ENCODE measurements at places on chromosomes 12 and 14.

- no peak for DNase-seq
Observed at GRCh38 chr14:22797017-22797917, 18.0 kb downstream of the SLC7A7 start.

DNA sequence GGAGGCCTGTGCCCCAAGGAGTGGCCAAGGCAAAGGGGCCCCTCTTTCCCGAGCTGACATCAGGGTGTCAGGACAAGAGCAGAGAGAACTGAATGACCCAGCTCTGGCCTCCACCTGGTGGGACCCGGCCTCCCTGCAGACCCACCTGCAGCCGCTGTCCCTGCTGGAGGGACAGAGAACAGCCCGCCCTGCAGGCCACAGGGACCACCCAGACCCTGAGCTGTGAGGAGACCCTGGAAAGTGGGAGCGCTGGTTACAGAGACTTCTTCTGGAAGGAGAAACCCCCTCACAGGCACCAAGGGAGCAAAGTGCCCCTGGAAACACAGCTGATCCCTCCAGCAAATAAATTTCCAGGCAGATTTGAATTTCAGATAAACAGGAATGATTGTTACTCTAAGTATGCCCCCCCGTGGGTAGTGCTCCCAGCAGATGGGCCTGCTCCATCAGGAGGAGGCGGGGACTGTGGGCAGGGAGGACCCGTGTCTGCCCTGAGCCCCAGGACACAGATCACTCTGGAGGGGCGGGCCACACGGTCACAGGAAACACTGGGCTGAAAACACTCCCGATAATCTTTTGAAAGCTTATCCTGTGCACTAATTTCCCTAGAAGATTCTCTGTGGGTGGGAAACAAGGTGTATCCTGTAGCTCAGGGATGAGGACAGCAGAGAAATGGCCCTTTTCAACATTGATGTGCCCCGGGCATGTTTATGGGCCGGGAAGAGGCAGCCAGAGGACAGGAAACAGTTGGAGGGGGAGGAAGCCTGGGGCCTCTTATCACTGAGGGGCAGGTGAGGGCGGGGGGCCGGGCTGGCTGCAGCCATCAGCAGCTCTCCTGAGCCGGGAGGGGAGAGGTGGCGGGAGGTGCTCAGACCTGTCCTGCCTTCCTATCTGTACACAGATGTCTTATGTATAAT is 276.0 kb downstream of the ADGRD1 start:
- no peak for DNase-seq

- DNase-seq: no peak
Observed at GRCh38 chr12:113341535-113341934, 6.6 kb upstream of the SLC8B1 start.

GRCh38 chr12:123982269-123982668 is 9.3 kb downstream of the ZNF664 start:
- no peak for DNase-seq

GRCh38 chr12:69204191-69204590 is 35.2 kb upstream of the CPSF6 start:
- DNase-seq: no peak

Data from NCI-H1930 (cell line).